Thymus (tissue), 14 donors: ENCODE measurements at places on chromosomes 7 and 10. TPM values are rescaled to one million over a fixed set of nuclear protein-coding genes. Genes with fewer than 3 reads are reported as not detected.

DNA sequence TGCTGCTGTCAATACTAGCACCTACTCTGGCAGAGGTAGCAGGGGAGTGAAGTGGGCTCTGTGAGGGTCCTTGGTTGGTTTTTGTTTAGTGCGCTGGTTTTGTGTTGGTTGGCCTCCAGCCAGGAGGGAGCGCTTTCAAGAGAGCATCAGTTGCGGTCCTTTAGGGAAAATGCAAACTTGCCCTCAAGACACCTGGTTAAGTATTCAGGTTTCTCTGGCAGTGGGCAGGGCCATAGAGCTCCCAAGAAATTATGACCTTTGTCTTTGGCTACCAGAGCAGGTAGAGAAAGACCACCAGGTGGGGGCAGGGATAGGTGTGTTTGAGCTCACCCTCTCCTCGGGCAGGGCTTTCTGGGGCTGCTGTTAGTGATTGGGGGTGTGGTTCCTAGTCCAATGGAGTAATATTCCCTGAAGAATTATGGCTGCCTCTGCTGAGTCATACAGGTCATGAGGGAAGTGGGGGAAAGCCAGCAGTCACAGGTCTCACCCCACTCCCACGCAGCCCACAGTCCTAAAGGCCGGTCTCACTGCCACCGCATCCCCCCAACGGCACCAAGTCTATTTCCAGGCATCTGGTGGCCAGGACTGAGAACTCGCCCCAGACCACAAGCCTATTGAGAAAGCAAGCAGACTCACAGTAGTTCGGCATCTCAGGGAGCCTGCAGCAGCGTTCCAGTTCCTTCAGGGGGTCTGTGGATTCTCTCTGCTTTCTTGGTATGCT, 280.5 kb downstream of the SFMBT2 start:
- H3K36me3 ChIP-seq = no peaks in the 10 kb centered on the region
- DNase-seq = no peak
- H3K4me3 ChIP-seq = no peak overlapping the region

DNA sequence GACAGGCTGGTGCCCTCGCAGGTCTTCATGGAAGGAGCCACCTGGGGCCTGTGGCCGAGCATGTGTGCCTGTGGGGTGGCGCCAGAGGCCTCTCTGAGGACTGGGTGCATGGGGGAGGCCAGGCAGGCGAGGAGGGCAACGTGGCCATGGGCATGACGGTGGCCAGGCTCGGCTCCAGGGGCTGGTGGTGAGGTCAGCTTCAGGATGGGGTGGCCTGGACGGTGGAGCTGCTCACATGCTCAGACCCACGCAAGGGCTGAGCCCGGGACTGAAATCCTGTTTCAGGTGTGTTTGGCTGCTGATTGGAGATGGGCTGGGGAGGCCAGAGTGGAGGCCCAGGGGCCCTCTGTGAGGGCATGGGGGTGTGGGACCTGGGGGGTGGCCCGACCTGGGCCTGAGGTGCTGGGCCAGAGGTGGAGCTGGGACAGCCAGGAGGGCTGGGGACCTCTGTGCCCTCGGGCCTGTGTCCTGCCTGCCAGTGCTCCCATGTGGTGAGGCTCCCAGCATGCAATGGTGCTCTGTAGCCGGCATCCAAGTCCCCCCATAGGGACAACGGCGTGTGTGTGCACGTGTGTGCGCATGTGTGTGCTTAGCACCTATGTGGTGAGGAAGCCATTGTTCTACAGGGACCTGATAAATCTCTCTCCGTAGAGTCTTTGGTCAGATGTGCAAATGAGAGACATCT, 71.1 kb downstream of the INPP5A start:
- H3K27me3 ChIP-seq = no peaks in the 10 kb centered on the region
- H3K27ac ChIP-seq = no peak overlapping the region
- no peaks in the 10 kb centered on the region for H3K36me3 ChIP-seq
- DNase-seq = no peak

DNA sequence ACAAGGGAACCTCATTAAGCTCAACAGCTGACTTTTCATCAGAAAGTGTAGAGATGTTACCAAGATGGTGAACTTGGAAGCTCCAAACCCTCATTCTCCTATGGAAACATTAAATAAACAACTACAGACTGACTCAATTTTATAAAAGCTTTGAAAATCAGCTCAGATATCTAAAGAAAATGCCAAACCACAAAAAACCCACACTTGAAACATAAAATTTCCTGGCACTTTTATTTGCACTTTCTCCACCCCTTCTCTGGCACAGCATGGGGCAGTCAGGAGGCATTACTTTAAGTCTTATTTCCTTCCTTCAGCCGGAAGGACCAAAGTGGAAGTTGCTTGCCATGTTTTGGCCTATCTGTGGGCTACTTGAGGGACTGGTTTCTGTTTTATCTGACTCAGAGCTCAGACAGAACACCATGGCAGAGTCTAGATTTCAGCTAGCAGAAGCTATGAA, 114.7 kb downstream of the ODAD2 start:
- no peak overlapping the region for H3K4me3 ChIP-seq
- no peaks in the 10 kb centered on the region for H3K4me1 ChIP-seq

DNA sequence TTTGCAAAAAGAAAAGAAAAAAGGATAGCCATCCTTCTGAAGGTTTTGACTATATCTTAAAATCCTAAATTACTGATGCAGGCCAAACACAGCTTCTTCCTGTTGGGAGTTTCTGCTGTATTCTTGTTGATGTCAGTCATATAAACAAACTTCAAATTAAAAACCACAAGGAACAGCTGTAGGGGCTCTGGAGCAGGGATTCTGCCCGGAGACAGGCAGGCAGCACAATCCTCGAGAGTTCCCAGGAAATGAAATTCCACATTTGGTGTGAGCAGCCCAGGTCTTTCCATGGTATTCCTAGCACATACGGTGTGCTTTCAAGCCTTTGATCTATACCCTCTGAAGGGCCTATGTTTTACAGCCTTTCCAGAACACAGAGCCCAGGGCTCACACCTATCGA, 43.2 kb downstream of the INSYN2A start:
- no peak overlapping the region for H3K4me3 ChIP-seq
- H3K27ac ChIP-seq = no peak overlapping the region
- no peaks in the 10 kb centered on the region for H3K4me1 ChIP-seq
- H3K36me3 ChIP-seq = no peaks in the 10 kb centered on the region
- H3K27me3 ChIP-seq = no peaks in the 10 kb centered on the region

DNA sequence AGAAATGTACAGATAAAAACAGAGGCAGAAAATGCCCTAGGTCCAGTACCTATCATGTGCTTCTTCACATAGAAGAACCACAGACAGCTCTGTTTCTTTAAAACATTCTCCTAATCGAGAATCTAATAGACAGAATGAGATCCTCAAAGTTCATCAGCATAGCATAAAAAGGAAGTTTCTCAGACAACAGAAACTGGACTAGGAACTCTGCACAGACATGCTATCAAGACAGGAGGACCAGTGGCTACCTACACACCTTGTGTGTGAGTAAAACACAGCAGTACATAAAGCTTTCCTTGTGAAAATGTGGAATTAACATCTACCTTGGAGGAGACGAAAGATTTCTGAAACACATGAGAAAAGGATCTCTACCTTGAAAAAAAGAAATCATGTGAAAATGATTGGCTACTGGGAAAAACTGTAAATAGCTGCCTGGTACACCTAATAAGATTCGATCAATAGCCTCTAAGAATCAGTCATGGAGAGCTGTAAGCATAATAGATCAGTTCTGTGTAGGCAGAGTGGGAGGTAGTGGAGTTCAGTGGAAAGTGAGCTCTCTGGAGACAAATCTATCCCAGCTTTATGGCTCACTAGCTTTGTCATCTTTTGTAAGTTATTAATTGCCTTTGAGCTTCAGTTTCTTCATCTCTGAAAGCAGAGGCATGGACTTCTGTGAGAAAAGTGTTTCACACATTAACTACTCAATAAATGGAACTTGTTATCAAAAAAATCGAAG, 26.7 kb downstream of the ELAPOR2 start:
- no peaks in the 10 kb centered on the region for H3K27me3 ChIP-seq
- no peaks in the 10 kb centered on the region for H3K4me1 ChIP-seq
- DNase-seq = no peak
- H3K27ac ChIP-seq = no peak overlapping the region
- no peaks in the 10 kb centered on the region for H3K36me3 ChIP-seq
- H3K4me3 ChIP-seq = no peak overlapping the region

- no peaks in the 10 kb centered on the region for H3K36me3 ChIP-seq
- H3K27me3 ChIP-seq = no peaks in the 10 kb centered on the region
- no peaks in the 10 kb centered on the region for H3K4me1 ChIP-seq
- H3K27ac ChIP-seq = no peak overlapping the region
- DNase-seq = peak; percentile 20
Observed at GRCh38 chr7:14691597-14692203, 210.9 kb downstream of the DGKB start.

DNA sequence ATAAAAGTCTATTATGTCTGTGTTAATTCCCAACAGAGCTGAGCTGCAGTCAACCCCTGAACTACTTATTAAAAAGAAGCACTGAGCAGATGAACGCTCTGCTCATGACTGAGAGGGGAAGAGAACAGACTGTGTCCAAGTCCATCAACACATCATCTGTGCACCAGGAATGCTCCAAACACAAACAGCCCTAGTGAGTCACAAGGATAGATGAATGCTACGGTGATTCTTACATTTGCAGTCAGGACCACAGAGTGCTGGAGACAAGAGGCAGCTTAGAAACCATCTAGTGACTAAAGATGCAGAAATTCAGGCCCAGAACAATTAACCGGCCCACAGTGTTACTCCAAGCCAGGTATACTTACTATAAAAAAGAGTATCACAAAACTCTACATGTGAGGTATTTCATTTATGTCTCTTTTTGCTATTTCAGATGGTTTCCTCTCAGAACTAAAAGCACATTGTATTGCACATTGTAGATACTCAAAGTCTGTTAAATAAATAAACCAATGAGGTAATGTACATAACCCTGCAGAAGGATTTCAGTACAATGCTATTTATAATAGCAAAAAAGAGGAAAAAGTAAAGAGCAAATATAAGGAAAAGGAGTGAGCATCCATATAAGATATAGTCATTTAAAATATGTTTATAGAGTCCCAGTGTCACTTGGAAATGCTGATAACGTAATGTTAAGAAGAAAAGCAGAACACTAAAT, 159.2 kb downstream of the KCNMA1 start:
- no peaks in the 10 kb centered on the region for H3K4me1 ChIP-seq
- no peak for DNase-seq
- H3K36me3 ChIP-seq = no peaks in the 10 kb centered on the region
- no peak overlapping the region for H3K27ac ChIP-seq
- no peak overlapping the region for H3K4me3 ChIP-seq

DNA sequence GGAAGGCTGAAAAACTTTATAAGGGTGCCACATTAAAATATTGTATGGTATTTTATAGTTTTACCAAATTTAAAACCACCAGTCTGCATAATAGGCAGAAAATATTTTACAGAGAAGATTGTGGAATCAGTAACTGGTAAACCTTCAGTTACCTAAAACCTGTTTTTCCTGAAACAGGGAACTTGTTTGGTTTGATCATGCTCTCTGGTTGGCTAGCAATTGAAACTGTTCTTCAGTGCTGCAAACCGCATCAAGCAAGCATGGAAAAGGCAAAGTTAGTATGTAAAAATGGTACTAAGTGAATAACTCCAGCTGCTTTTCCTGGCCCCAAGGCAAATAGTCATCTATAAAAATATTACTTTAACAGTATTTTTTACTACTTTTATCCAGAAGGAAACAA, 316.9 kb upstream of the LRRN3 start:
- no peak overlapping the region for H3K4me3 ChIP-seq
- H3K27me3 ChIP-seq = no peaks in the 10 kb centered on the region
- DNase-seq = no peak
- no peaks in the 10 kb centered on the region for H3K4me1 ChIP-seq
- H3K27ac ChIP-seq = no peak overlapping the region

DNA sequence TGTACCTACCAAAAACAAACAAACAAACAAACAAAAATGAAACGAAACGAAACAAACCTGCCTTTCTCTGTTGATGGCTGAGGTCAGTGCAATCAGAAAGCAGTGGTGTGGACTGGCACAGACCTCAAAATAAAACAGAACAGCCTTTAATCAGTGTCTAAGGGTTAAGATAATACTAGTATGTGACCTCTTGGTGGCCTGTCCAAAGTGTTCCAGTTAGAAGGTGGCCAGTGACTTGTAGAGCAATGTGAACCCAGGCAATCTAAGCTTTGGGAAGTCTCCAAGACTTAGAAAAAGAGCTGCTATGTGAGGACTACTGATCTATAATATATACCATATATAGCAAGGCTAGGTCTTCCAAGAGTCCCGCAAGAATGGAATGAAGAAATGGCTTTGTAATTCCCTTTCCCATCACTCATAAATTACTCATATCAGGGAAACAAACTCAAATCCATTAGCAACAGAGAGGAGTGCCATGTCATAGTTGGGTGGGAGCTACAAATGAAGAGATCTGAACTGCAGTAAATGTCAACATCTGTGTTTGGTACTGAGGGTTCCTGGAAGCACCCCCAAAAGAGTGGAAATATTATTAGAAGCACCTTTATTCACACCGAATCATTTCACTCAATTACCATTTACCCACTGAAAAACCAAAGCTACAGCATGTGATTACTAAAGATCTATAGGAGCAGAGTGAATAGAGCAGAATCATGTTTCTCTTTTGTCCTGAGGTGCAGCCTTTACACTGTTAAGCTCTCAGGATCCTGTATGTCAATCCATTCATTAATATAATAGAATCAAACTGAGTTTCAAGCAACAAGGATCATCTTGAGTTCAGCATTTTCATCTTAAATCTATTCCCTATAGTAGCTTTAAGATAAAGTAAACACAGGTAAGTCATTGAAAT, 28.0 kb downstream of the ABLIM1 start:
- no peaks in the 10 kb centered on the region for H3K27me3 ChIP-seq
- peaks cover 7% of the 10 kb centered on the region for H3K4me1 ChIP-seq
- no peak overlapping the region for H3K4me3 ChIP-seq
- H3K27ac ChIP-seq = no peak overlapping the region

- H3K4me3 ChIP-seq = no peak overlapping the region
- no peaks in the 10 kb centered on the region for H3K4me1 ChIP-seq
- no peaks in the 10 kb centered on the region for H3K27me3 ChIP-seq
- no peak overlapping the region for H3K27ac ChIP-seq
- DNase-seq = peak; percentile 39
- no peaks in the 10 kb centered on the region for H3K36me3 ChIP-seq
Observed at GRCh38 chr7:146090023-146090645, 26.5 kb upstream of the CNTNAP2 start.

DNA sequence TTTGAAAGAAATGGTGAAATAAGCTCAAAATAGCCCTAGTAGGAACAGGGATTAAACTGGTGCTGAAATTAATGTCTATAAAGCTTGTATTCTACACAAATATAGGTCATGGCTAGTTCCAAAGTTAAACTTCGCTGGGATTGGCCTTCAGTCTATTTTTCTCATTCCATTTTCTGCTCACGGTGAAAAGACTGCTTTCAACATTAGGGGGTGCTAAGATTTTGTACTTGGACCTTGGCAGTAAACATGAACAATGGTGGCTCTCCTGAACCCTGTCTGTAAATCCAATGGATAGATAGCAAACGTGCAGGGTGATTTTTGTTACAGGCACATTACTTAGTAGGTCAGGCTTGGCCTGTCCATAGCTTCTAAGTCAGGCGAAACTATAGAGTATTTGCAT, 36.0 kb upstream of the RSU1 start:
- no peaks in the 10 kb centered on the region for H3K4me1 ChIP-seq
- no peaks in the 10 kb centered on the region for H3K27me3 ChIP-seq
- H3K27ac ChIP-seq = no peak overlapping the region
- peak; percentile 20 for DNase-seq
- no peak overlapping the region for H3K4me3 ChIP-seq

Gene HOXA7
- total RNA-seq = 0.57 TPM

Gene CPVL
- total RNA-seq = 125 TPM

Gene ZNF485
- 3.5 TPM for total RNA-seq

Gene TMEM225B
- 1.5 TPM for total RNA-seq
